NCI-H774 (cell line): ENCODE measurements at places on chromosomes 3 and 15.
A peak's percentile ranks its signal among the peaks of the same experiment; 100 is the strongest.

- DNase-seq = no peak
Observed at GRCh38 chr15:92696096-92696495, 40.5 kb upstream of the FAM174B start.

DNA sequence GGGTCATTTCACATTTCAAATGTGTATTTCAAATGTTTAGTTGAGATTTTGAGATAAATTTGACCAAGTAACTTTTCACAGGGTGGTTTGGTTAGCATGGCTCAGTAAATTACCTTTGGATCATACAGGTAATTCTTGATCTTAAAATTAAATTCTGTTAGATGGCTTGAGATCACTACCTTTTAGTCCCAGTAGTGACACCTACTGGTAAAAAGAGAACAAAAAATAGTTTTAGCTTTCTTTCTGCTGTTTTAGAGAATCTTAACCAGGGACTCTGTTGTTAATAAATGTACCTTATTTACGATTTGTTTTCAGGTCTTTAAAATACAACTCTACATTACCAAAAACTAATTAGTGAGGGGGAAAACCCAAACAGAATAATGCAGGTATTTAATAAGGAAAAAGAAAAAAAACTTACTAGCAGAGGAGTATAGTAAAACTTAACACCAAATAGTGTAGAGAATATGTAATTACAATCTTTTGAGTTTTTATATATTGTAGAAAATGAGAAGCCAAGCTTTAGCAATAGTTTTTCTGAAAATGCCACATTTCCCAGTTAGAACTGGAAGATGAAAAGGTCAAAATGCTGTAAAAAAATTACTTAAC, 620.3 kb upstream of the AGTR1 start:
- DNase-seq = peak; percentile 32

DNA sequence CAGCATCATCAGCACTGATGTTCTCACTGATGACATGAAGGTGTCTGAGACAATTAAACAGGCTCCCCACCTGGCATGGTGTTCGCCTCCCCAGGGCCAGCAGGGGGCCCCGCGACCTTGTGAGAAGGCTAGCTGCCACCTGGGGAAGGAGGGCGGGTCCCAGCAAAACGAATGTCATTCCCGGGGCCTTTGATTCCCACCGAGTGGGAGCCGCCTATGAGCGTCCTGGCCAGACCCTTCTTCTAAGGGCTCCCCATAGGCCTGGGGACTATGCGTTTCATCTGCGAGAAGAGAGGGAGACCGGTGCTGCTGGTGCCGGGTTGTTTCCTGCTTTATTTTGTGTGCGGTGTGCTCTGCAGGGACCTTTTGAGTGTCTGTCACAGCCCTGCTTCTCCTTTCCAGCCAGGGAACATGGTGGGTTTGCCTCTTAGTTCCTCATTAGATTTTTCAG, 20.5 kb upstream of the MINDY4B start:
- DNase-seq = peak; percentile 78

DNA sequence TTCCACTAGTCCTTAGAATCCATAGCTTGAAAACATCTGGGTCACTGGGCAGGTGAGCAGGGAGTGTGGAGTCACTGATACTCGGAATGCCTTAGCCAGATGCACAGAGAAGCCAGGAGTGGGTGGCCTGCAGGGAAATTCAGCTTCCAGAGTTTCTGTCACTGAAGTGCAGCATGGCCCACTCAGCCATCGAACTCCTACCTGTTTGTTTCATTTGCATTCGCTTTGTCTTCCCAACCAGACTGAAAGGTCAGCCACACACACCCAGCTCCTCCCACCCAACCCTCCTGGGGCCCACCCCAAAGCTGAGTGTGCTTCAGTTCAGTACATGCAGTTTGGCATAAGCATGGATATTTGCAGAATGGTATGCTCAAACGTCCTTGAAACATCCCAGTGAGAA, 124.5 kb upstream of the ATP10A start:
- no peak for DNase-seq

DNA sequence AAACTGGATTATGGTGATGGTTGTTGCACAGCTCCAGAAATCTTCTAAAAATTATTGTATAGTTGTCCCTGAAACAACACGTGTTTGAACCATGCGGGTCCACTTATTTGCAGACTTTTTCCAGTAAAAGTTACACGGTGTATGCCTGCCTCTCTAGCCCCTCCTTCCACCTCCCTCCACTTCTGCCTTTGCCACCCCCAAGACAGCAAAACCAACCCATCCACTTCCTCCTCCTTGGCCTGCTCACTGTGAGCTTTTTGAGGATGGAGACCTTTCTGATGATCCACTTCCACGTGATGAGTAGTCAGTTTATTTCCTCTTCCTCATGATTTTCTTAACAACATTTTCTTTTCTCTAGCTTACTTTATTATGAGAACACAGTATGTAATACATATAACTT, 5.4 kb downstream of the CYFIP1 start:
- no peak for DNase-seq

- peak; percentile 67 for DNase-seq
Observed at GRCh38 chr3:187740421-187741399, 4.6 kb downstream of the BCL6 start.

- DNase-seq = no peak
Observed at GRCh38 chr15:39084674-39085530, 496.0 kb upstream of the THBS1 start.

- DNase-seq = no peak
Observed at GRCh38 chr3:76585794-76586392, 454.0 kb upstream of the ROBO2 start.

DNA sequence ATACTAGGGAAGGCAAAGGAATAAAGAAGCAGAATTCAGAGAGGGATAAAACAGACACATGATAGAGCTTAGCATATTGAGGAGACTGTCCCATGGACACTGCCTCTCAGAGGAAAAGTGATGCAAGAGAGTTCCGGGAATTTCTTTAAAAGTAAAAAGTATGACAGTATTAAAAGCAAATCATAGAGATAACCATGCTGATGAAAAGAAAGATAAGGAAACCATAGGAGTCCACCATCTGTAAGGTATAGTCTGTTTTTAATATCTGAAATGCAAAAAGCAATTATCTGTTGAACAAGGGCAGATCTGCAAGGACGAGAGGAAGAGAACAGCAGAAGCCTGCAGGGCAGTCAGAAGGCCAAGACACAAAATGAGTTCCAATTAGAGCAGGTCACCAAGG, 495.9 kb upstream of the GOLIM4 start:
- DNase-seq = no peak

DNA sequence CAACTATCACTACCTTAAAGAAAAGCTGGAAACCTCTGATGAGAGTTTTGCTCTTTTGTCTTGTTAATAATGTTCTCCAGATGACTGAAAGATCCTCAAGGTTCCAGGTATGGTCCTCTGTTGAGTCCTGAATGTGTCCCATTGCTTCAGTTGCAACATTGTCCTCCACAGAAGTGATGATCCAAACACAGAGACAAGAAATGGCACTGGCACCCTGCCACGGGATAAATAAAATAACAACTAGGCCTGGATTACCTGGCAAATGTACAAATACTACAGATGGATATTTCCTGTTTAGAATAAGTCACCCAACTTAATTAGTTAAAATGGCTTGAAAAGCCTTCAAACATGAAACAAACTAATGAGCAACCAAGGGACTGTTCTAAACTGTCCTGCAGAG, 58.3 kb downstream of the EIF3J start:
- DNase-seq = no peak

DNA sequence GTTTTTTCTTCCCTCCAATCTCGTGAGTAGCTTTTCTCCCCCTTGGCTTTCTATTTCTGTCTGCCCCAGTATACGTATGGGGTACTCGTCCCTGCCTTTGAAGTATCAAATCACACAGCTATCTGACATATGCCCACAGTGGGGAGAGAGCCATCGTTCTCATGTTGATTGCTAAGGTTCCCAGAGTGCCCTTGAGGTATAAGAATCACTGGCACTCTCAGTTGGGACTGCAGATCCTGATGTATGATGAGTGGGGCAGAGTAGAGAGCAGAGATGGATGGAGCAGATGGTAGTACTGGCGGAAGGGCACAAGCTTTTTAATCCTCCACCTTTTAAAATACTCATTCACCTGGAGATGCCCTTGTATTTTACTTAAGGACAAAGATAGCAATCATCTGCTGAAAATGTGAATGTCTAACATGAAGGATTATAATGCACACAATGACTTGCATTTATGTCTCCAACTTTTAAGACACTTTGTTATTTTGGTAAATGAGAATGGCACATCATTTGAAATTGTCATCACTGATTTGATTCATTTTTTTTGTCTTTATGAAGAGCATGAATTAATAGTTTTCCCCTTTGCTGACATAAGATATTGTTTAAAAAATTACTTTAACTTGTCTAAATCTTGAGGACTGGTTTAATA, 239.6 kb downstream of the NR1D2 start:
- no peak for DNase-seq

- DNase-seq = no peak
Observed at GRCh38 chr3:193974191-193974652, 161.7 kb upstream of the HES1 start.

DNA sequence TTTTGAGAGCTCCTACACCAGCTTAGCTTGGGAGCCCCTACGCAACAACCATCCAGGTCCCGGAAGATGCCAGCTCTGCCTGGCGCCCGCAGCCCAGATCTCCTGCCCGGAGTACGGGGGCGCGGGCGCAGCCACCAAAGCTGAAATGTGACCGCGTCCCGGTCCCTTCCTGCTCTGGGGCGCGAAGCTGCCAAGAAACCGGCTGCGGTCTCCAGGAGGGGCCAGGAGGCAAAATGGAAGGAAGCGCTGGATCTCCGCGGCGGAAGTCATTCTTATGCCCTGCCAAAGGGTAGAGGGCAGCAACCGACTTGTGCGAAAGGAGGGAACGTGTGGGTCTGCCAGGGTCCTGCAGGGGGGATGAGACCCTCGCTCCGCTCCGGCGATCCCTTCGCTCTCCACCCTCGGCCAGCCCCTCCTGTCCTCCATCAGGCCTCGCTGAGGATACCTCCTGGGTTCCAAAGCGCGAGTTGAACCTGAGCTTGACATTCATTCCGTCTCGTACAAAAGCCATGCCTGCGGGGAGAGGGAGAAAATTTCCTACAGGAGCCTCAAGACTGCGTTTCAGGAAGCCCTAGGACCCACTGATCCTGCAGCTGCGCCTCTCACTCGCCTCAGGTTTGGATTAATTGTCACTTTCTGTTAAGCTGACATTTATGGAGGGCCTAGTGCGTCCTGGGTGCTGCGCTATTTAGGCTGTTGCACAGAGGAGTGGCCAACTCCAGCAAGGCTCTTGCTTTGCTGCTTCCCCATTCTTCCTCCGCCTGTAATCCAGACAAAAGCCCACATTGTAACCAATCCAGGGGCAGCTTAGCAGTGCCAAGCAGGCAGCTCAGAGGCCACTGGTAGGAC, 98.3 kb upstream of the VGLL3 start:
- peak; percentile 60 for DNase-seq

DNA sequence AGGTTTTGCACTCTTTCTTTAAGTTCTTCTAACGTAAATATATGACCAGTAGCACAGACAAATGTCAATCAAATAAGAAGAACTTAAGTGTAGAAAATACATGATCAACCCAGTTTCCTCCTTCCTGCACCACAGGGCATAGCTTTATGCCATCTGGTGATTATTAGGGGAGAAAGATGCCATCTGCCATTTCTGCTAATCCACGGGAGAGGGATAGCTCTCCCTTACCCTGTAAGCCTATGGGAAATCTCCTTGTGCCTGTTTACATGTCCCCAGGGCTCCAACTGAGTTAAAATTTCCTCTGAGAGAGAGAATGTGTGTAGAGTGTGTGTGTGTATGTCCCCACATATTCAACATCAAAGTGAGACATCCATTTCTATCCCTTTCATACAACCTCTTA, 135.9 kb downstream of the RSL24D1 start:
- no peak for DNase-seq

DNA sequence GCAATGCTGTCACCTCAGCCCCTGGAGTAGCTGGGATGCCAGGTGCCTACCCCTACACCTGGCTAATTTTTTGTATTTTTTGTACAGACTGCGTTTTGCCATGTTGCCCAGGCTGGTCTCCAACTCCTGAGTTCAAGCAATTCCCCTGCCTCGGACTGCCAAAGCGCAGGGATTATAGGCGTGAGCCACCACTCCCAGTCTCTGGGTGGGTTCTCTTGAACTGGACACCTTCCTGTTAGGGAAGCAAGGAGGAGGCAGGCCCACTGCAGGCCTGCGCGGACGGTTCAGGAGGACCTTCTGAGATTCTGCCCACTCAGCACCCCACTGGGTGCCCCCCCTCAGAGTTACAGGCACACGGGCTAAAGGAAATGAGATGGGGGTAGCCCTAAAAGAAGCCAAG, 73.8 kb upstream of the HERC1 start:
- no peak for DNase-seq

GRCh38 chr3:140117096-140117526, 182.1 kb downstream of the CLSTN2 start:
- DNase-seq = no peak

DNA sequence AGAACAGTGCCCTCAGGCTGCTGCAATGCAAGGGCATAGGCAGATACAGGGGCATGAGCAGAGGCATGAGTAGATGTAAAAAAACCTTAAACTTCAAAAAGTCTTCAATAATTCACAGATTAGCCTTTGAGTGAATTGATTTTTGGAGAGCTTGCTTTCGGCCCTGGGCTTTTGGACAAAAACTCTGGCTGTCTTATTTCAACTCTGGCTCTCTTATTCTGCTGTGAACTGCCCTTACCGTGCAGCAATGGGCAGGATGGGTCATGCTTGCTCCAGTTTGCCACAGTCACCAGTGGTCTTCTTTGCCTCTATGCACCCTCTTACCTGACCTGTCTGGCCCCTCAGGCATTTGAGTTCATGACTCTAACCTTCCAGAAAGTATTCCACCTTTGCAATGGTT, 555.7 kb downstream of the MAGI1 start:
- no peak for DNase-seq

DNA sequence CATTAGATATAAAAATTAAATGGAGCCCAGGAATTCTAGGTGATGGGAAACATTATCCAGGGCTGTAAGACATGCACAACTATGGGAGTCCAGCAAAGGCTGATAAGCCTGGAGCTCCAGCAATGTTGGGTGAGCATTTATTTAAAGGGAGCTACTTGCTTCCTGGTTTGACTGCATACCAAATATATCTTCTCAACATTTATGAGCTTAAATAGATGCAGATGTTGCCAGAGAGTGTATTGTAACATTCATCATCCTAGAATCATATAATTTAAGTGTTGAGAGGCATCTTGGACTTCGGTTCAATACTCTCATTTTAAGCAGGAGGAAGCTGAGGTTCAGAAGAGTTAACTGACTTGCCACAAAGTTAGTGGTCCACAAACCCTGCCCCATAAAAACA, 12.2 kb upstream of the POLR2M start:
- DNase-seq = no peak

DNA sequence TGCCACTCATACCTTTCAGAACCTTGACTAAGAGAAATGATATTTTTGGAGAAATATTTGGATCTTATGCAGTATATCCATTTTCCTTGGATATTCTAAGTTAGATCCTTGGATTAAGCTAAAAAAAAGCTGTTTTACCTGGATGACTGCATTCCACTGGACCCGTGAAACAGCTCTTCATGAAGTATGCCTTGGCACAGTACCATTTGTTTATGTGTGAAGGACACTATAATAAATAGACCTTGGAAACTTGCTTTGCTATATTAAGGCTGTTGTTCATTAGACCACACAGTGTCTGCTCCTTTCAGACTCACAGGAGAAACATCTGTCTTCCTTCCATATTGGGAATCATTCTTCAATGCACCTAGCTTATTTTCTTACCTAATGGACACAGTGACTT, 651.0 kb upstream of the TGFBR2 start:
- DNase-seq = no peak
